ENCODE measurements at places on chromosomes 13 and 19.

GRCh38 chr19:32222556-32222955 lies 122.9 kb upstream of the ZNF507 start:
- DNase-seq = no peak

DNA sequence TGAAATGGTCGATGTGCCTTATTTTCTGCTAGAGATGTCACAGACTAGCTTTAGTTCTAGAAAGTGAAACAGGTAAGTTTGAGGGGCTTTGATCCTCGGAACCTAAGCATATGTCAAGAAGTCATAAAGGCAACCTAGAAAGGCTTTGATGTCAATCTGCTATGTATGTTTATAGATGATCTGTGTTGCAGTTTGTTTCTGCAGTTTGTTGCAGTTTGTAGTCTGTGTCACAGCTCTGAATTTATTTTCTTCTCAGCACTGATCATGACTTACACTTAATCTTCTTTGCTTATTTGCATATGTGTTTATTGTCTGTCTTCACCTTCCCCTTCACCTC lies 5.9 kb downstream of the LSM14A start:
- DNase-seq = no peak

DNA sequence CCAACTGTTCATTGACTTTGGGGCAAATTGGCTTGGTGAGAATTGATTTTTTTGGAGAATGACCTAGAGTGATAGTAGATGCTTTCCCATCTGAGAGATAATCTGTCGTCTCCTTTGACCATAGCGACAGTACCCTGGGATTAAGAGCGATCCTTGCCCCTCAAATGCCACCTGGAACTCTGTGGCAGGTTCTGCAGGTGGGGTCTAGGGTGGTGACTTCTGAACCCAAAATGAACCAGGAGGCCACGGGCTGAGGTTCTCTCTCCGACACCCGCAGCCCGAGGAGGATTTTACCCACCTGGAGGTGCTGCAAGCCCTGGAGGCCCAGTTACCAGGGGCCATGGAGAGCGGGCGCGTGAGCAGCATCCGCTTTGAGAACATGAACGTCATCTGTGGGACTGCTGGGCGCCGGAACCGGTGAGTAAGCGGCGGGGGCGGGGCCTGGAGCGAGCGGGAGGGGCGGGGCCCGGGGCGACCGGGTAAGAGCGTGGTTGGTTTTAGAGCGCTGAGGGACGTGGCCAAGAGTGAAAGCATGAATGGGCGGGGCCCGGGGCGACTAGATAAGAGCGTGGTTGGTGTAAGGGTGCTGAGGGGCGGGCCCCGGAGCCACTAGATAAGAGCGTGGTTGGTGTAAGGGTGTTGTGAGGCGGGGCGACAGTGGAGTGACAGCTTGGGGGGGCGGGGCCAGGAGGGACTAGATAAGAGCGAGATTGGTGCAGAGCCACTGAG lies 8.6 kb downstream of the C19orf81 start:
- peak; percentile 98 for DNase-seq

DNA sequence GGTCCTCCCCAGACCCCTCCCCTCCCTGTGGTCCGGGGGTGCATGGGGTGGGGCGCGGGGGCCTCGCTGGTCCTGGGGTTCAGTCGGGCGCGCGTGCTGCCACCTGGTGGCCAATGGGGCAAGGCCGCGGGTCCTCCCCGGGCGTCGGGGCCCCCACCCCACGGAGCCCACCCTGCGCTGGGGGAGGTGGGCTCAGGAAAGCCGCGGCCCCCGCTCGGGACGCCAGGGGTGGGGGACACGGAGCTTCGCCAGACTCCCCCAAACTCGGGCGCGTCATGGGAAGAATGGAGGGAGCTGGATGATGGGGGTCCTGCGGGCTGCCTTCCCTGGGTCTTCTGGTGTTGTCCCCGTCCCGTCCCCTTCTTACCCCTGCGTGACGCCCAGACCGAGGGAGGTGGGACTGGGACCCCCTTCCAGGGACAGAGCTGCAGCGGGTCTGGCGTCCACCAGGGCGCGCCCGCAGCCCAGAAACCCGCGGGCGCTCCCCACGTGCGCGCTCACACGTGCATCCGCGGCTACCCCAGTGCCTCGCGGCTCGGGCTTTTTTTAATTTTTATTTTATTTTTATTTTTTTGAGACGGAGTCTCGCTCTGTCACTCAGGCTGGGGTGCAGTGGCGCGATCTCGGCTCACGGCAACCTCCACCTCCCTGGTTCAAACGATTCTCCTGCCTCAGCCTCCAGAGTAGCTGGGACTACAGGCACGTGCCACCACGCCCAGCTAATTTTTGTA lies 19.8 kb upstream of the TCF3 start:
- peak; percentile 44 for DNase-seq

DNA sequence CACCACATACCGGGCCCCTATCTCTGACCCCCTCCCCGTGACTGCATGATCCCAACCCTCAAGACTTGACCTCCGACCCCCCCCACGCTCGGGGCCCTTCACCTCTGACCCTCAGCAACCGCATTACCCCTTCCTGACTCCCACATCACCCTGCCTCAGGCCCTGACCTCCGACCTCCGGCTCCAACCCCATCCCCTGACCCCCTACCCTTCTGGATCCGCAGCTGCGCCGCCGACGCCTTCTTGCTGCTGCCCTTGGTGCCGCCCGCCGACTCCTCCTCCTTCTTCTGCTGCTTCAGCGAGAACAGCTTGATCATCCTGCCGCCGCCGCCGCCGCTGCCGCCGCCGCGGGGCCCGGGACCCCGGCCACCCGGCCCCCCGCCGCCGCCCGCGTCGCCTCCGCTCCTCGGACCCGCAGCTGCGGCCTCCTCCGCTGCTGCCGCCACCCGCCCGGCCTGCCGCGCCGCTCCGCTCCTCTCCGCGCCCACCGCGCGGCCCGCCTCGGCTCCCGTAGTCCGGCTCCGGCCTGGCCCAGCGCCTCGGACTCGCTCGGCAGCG lies at the start of gene UBE2M:
Gene UBE2M, minus strand, starts transcription at position 546 of the 557 bp plus-strand sequence. Its CDS starts 230 bp downstream, at position 316.
- DNase-seq = no peak

- DNase-seq = no peak
Measured at GRCh38 chr13:99639126-99639525, 137.9 kb downstream of the TM9SF2 start.

DNA sequence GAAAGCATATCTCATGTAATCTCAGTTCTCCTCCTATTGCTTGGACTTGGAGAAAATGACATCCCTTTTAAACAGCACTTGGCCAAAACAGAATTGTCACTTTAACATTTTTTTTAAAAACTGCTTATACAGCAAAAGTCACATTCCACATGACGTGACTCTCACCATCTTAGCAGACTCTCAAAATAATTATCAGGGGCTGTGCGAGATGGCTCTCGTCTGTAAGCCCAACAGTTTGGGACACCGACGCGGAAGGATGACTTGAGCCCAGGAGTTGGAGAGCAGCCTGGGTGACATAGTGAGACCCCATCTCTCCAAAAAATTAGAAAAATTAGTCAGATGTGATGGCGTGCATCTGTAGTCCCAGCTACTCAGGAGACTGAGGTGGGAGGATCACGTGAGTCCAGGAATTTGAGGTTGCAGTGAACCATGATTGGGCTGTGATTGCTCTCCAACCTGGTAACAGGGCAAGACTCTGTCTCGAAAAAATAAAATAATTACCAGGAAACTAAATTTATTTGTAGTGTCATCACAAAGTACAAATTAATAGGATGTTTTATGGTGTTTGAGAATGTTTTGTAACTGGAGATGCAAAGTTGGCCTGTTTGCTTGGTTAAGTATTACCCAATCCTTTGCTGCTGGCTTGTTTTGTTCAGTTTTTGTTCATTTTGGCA lies 8.8 kb downstream of the SAFB start:
- no peak for DNase-seq

- DNase-seq = no peak
Measured at GRCh38 chr13:59157181-59157580, 1006.5 kb downstream of the DIAPH3 start.

- peak; percentile 38 for DNase-seq
Measured at GRCh38 chr13:79867254-79867653, 386.3 kb downstream of the NDFIP2 start.

GRCh38 chr19:14094854-14095253 lies 4.3 kb upstream of the SAMD1 start:
- DNase-seq = no peak

- no peak for DNase-seq
Measured at GRCh38 chr19:46902402-46902766, 41.6 kb downstream of the ARHGAP35 start.

GRCh38 chr19:1146858-1147780 lies 26.9 kb downstream of the SBNO2 start:
- DNase-seq = no peak

GRCh38 chr13:59861676-59862075 lies 302.1 kb downstream of the DIAPH3 start:
- no peak for DNase-seq

DNA sequence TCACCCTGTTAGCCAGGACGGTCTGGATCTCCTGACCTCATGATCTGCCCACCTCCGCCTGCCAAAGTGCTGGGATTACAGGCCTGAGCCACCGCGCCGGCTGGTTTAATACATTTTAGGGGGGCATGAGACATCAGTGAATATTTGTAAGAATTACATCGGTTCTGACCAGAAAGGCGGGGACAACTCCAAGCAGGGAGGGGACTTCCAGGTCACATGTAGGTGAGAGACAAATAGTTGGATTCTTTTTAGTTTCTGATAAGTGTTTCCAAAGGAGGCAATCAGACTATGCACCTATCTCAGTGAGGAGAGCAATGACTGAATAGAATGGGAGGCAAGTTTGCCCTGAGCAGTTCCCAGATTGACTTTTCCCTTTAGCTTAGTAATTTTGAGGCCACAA lies 3.7 kb upstream of the ZNF552 start:
- no peak for DNase-seq
